ENCODE measurements at places on chromosomes 3 and 15. TPM values are rescaled to one million over a fixed set of nuclear protein-coding genes. Genes with fewer than 3 reads are reported as not detected.

MRPS11 gene
- total RNA-seq = 45.9 TPM

RPP25 gene
- 12.0 TPM for total RNA-seq

IDH3A gene
- 176 TPM for total RNA-seq

GALNT15 gene
- 11.1 TPM for total RNA-seq

- no peak for DNase-seq
Observed at GRCh38 chr15:26721232-26721967, 51.5 kb downstream of the GABRB3 start.

DNA sequence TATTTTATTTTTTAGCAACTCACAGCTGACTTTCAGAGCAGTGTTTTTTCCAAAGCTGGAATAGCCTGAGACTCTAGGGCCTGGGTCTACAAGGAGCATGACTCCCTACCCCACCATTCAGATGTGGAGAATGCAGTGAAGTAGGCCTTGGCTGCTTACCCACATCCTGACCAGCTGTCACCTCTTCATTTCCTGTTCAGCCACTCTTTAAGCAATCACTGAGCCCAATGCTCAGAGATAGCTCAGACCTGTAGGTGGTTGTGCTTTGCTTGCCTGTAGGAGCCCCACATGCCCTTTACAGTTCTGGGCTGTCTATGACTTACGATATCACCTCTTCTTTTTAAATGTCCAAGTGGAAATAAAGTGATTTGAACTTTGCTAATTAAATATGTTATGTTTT lies 148.1 kb downstream of the NEK11 start:
- no peak for DNase-seq

DNA sequence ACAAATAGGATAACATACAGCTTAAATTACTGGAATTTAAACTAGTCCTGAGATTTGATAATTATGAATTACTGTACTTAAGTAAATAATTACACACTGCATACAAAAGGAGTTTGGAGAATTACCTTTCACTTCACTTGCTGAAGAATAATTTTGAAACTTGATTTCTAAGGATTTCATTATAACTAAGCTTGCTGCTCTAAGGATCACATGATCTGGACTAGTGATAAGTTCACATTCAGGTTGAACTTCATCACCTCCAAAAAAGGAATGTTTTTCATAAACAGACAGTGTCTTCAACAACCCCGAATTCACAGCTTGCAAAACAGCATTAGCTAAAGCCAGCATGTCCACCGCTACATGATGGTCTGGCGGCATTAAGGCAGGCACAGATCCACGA lies 28.5 kb downstream of the LINS1 start:
- no peak for DNase-seq

- no peak for DNase-seq
Observed at GRCh38 chr3:172129498-172129849, 90.1 kb downstream of the FNDC3B start.

All from left colon (tissue), 2 donors.